ENCODE measurements at places on chromosomes 5 and 9.

- no peak overlapping the region for H3K4me3 ChIP-seq
- no peaks in the 10 kb centered on the region for H3K4me1 ChIP-seq
- H3K27me3 ChIP-seq, result no peaks in the 10 kb centered on the region
- no peak for DNase-seq
- no peaks in the 10 kb centered on the region for H3K36me3 ChIP-seq
Measured at GRCh38 chr9:87375397-87376073, 122.1 kb upstream of the DAPK1 start.

DNA sequence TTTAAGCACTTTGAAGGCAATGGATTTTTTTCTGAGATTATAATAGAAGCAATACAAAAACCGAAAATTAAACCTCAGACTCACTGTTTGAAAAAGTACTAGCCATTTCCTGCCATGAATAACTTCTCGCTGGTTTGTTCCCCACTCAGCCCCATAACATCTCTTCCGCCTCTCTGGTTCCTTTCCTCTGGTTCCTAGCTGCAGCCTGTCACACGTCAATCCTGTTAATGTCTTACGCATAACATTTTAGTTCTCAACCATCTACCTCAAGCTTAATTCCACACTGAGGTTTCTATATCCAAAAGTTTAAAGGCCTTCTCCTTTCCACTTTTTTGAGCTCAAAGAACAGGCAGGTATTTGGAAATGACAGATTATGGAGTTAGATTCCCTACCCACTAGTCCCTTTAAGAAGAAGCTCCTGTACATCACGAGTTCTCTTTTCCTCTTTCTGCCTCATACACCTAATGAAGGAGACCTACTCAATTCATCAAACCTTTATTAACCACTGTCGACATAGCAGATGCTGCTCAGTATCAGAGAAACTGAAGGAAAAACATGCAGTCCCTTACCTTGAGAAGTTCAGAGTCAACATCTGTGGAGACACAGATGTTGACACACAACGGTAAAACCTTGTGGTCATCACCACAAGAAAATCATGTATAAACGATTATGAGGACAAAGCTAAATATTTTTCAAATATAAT, 243.0 kb upstream of the PTGER4 start:
- no peak for DNase-seq
- no peaks in the 10 kb centered on the region for H3K36me3 ChIP-seq
- no peaks in the 10 kb centered on the region for H3K4me1 ChIP-seq
- H3K4me3 ChIP-seq, result no peak overlapping the region
- H3K27me3 ChIP-seq, result no peaks in the 10 kb centered on the region

DNA sequence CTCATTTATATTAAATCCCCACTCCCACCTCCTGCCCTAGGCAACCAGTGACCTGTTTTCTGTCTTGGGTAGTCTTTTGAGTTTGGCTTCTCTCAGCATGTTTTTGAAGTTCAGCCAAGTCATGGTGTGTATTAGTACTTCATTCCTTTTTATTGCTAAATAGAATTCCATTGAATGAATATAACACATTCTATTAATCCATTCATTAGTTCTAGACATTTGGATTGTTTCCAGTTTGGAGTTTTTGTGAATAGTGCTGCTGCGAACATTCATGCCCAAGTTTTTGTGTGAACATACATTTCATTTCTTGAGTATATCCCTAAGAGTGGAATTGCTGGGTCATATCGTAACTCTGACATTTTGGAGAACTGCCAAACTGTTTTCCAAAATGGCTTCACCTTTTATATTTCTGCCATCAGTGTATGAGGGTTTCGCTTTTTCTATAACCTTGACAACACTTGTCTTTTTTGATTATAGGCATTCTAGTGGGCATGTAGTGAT, 2.7 kb downstream of the ZNF346 start:
- peaks cover 13% of the 10 kb centered on the region for H3K36me3 ChIP-seq
- DNase-seq, result no peak
- no peaks in the 10 kb centered on the region for H3K27me3 ChIP-seq
- H3K4me3 ChIP-seq, result no peak overlapping the region

DNA sequence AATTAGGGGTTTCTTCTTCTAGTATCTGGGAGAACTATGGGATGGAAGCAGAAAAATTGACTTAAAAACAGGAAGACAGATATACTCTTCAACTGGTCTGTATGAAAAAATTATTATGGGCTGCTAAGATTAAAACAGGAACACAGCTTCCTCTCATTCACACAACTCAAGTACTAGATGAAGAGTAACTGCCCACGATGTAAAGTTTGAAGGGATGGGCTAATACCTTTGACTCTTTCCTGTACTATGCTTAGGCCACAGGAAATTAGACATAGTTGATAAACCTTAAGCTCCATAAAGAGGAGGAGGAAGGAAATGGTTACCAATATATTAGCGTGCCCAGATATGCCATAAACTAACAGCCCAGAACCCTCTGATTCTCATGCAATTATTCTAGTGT, 88.6 kb downstream of the ANKRD31 start:
- no peak overlapping the region for H3K4me3 ChIP-seq
- H3K4me1 ChIP-seq, result no peaks in the 10 kb centered on the region
- no peak for DNase-seq
- no peaks in the 10 kb centered on the region for H3K27me3 ChIP-seq
- no peaks in the 10 kb centered on the region for H3K36me3 ChIP-seq
- H3K27ac ChIP-seq, result no peak overlapping the region

DNA sequence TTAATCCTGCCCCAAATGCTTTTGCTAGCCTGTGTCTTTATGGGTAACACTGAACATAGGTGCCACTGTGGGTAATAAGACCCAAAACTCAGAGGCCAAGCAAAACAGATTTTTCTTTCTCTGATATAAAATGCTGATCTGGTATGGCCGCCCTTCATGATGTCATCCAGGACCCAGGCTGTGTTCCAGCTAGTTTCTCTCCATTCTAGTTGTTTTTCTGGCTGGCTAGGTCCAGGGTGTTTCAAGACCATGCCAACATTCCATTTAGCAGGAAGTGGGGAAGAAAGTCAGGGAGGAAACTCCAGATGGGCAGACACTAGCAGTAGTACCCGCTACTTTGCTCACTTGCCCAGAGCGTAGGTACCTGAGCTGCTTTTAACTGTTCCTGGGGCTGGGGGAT, 183.9 kb upstream of the OTULINL start:
- H3K27ac ChIP-seq, result no peak overlapping the region
- no peak for DNase-seq
- no peaks in the 10 kb centered on the region for H3K4me1 ChIP-seq
- no peak overlapping the region for H3K4me3 ChIP-seq
- H3K27me3 ChIP-seq, result no peaks in the 10 kb centered on the region

DNA sequence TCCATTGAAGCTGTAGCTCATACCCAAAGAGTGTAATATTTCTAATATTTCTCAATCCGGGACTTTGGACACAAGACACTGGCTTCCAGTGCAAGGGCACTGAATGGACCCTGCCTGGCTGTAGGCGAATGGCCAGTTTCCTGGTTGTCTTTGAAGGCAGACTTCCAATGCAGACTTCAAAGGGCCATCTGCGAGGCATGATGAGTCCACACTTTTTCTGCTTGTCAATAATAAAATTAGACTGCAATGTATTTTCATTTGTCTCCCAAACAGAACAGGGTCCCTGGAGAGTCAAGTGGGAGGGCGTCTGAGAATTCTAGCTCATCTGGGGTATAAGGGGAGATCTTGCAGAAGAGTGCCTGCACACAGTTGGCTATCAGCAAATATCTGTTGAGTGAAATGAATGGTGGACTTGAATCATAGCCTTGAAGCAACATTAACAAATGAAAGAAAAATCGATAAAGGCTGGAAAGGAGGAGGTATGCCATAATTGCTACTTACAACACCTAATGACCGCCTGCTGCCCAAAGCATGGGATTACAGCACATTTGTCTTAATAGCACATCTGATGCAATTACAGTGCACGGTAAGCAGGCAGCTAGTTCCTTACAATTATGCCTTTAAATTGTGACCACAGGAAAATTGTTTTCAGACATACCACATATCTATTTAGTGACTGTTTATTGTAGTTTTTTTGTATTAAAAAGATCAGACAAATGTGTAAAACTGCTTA, 137.5 kb downstream of the ARHGEF28 start:
- no peak overlapping the region for H3K4me3 ChIP-seq
- no peak overlapping the region for H3K27ac ChIP-seq
- H3K36me3 ChIP-seq, result no peaks in the 10 kb centered on the region
- H3K4me1 ChIP-seq, result no peaks in the 10 kb centered on the region
- no peaks in the 10 kb centered on the region for H3K27me3 ChIP-seq

- H3K27me3 ChIP-seq, result peaks cover 38% of the 10 kb centered on the region
- no peaks in the 10 kb centered on the region for H3K36me3 ChIP-seq
- peak; percentile 10 for DNase-seq
- no peaks in the 10 kb centered on the region for H3K4me1 ChIP-seq
- H3K27ac ChIP-seq, result no peak overlapping the region
Measured at GRCh38 chr9:101736717-101737116, 1.7 kb downstream of the GRIN3A start.

DNA sequence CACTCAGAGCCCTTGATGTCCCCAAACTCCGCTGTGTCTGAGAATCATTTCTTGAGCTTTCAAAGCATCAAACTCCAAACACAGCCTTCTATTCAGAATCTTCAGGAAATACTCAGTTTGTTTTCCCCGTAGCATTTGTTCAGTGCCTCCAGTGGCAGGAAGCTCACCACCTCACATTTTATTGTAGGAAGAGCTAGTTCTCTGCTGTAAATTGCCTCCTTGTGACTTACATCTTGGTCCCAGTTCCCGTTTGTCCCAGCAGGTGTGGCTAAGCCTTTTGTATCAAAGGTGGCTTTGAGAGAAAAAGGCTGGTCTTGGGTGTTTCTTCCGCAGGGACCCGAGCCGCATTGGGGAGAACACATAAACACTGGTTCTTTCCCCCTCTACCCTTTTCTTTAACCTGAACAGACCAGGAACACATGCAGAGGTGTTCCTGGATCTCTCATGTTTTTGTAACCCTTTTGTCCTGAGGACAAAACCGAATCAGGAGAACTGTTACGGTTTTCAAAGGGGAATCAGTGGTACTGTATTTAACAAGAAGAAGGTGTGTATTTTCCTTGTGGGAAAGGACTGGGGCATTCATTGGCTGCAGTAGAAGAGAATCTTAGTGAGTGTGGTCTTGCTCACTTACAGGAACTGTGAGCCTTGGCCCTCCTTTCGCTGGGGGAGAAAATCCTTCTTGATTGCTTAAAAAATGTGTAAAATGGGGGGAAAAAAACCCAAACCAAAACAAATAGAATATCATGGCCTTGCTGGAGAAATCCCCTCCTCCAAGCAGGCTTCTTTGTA, 1.9 kb downstream of the OSMR start:
- no peaks in the 10 kb centered on the region for H3K27me3 ChIP-seq
- DNase-seq, result no peak
- peak overlapping the region; percentile 94 for H3K27ac ChIP-seq
- peaks cover 3% of the 10 kb centered on the region for H3K4me1 ChIP-seq

DNA sequence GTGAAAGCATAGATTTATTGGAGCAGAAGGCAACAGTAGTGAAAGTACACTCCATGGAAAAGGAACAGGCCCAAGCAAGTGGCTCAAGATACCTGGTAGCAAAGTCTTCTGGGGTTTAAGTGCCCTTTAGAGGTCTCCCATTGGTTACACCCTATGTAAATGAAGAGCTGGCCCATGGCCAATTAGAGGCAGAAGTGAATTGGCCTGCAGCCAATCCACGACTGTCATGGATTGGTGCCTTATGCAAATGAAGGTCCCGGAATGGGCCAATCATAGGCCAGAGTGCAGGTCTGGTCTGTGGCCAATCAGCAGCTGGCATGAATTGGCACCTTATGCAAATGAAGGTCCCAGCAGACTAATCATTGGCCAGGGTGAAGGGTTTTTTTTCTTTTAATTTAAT, 64.2 kb upstream of the PCSK5 start:
- peaks cover 7% of the 10 kb centered on the region for H3K4me1 ChIP-seq
- H3K4me3 ChIP-seq, result no peak overlapping the region
- DNase-seq, result no peak
- no peaks in the 10 kb centered on the region for H3K27me3 ChIP-seq

DNA sequence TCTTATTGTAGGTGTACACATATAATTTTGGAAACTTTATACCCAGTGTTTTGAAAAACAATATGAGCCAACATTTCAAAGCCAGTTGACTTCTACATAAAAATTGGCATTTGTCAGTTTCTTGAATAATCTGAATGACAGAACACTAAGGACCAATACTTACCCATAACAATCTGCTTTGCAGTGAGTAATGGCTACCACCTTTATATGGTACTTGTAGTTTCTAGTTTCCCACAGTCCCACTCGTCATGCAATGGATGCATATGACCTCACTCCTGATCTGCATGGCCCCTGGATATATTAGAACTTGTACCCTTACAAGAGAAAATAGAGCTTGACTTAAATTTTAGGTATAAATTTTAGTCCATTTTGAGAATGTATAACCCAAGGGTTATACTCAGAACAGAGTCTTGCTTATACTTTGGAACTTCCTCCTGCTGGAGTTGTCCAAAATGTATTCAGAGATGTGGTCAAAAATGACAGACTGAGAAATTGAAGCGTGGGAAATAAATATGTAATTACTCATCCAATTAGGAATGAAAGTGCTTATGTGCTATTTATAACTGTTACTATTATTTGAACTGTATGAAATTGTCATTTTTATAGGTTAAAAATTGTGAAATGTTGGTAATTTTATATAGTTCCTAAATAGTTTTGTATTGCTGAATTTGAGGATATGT, 19.5 kb downstream of the XRCC4 start:
- no peaks in the 10 kb centered on the region for H3K27me3 ChIP-seq
- H3K4me1 ChIP-seq, result peaks cover 11% of the 10 kb centered on the region
- H3K27ac ChIP-seq, result no peak overlapping the region
- no peak overlapping the region for H3K4me3 ChIP-seq
- no peak for DNase-seq

DNA sequence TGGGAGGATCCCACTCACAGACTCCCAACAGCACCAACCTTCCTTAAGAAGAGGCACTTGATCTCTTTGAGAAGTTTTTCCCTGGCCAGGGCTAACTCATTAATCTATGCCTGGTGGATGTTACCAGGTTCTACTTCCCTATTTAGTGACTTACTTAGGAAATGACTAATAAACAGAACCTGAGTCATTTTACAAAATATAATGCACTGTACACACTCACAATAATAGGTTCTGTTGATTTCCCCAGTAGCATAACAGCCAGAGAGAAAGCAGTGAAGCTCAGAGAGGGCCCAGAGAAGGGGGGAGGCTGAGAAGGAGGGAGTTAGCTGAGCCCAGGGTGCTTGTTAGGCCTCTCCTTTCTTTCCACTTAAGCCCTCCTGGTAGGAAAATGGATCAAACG, 27.1 kb downstream of the FRMD3 start:
- peaks cover 38% of the 10 kb centered on the region for H3K4me1 ChIP-seq
- H3K36me3 ChIP-seq, result no peaks in the 10 kb centered on the region
- H3K4me3 ChIP-seq, result no peak overlapping the region
- DNase-seq, result no peak
- H3K27ac ChIP-seq, result no peak overlapping the region

GRCh38 chr5:56415356-56415765, 182.2 kb upstream of the ANKRD55 start:
- H3K27me3 ChIP-seq, result no peaks in the 10 kb centered on the region
- peak; percentile 69 for DNase-seq
- H3K27ac ChIP-seq, result no peak overlapping the region

- DNase-seq, result no peak
- no peaks in the 10 kb centered on the region for H3K36me3 ChIP-seq
- H3K27me3 ChIP-seq, result no peaks in the 10 kb centered on the region
- no peak overlapping the region for H3K27ac ChIP-seq
Measured at GRCh38 chr5:173703466-173703865, 87.0 kb upstream of the BOD1 start.

Data from heart left ventricle (tissue), 16 donors.